ENCODE measurements at places on chromosomes 12 and 14.

DNA sequence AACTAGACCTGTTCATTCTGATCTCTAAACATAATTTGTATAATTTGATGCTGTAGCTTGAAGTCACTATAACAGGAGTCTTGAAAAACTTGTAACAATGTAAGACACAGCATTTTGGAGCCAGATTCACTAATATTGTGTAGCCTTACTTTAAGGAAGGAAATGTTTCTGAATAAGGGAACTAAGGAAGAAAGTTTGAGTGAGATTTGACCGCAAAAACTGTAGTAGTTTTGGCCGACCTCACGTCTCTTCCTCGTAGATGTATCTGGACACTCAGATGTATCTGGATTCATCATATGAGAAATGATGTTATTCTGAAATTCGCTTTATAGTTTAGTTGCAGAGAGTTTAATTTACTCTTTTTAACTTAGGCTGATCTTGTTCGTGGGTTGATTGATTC lies 13.9 kb upstream of the DNAH10 start:
- no peak for DNase-seq

GRCh38 chr14:104138098-104138717 lies at the start of gene KIF26A:
KIF26A (plus strand) TSS chr14:104138587; CDS start chr14:104138723, 136 bp downstream.
- DNase-seq: no peak

DNA sequence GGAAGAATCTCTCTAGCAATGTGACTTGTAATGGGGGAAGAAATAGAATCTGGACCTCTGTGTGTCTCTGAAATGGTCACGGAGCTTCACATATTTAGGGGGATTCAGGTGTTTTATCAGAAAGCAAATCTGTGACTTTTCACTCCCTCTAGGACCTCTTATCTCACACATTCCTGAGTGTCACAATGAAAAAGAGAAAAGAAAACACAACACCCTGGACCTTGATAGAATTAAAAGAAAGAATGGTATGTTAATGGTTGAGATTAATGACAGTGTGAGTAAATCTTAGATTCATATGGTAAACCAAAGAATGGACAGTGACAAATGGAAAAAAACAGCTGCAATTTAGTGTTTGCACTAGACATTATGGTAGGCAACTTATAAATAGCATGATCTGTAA lies 68.5 kb downstream of the PKP2 start:
- DNase-seq: no peak

DNA sequence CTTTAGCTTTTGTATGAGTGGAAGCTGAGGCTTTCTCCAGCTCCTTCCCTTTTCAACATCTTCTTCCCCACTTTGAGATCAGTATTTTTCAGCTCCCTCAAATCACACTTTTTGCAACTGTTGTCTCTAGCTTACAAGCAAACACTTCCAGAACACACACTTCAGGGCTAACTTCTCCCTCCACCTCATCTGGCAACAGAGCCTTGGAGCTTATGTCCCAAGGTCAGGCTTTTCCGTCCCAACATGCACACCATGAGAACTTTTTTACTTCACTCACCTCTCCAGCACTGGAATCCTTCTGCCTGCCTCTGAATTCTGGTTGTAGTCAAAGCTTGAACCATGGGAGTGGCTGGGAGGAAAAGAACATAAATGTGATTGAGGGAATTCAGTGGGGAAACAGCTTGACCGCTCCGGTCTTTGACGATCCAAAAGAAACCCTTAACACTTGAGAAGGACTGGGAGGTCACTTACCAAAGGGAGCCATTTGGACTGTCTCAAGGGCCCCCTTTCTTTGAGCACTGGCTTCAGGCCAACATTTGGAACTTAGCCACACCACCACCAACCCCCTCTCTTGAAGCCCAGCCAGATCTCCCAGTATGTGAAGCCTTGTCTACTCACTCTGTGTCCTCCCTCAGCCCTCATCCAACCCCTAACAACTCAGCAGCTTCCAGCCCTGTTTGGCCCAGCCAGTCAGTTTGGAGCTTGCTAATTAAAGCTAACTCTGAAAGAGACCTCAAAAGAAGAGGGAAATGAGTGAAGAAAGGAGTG lies 3.9 kb upstream of the BLOC1S1 start:
- no peak for DNase-seq

- no peak for DNase-seq
These were observed 69.5 kb upstream of the DICER1 start for GRCh38 chr14:95226801-95227200.

- no peak for DNase-seq
These were observed 682 bp downstream of the ERBB3 start for GRCh38 chr12:56080556-56081138.

DNA sequence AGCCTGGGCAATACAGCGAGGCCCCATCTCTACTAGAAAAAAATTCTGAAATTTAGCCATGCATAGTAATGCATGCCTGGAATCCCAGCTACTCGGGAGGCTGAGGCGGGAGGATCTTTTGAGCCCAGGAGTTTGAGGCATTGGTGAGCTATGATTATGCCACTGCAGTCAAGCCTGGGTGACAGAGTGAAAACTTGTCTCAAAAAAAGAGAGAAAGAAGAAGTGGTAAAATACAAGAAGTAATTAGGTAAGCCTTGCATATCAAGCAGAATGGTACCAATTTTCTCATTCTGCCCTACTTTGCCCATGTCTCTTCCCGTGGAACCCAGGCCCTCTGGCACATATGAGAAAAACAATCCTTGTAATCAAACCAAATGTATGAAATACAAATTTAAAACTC lies 70.7 kb downstream of the SUSD6 start:
- no peak for DNase-seq

- DNase-seq: no peak
These were observed 92.0 kb downstream of the FBXL14 start for GRCh38 chr12:1502379-1502720.

DNA sequence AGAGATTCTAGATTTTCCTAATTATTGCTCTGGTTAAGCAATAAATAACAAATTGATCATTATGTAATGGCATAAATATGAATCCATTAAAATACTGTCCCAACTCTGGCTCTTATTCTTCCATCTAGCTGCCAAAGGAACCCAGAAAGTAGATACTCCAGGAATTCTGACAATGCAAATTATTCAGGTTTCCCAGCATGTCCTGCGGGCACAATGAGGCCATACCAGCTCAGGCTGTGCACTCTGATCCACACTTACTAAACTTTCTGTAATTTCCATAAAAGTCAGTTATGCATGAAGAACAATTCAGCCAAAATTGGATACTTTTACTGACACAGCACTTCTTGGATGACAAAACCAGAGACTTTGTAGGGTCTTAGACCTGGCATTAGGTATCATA lies 576.3 kb downstream of the KCNH5 start:
- no peak for DNase-seq

DNA sequence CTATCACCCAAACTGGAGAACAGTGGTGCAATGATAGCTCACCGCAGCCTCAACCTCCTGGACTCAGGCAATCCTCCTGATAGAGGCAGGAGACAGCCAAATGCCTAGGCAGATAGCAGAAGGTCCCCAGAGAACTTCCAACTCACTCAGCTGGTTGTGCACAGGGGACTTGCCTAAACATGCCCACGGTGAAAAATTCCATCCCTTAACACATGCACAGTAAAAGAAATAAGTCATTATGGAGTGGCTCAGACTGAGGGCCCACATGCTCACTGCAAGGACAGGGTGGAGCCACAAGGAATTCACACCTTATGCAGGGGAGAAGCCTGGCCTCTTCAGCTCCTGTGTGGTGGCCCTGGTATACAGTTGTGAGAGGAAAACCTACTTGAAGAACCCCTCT lies 525.8 kb upstream of the ATP2B1 start:
- DNase-seq: no peak

GRCh38 chr14:90512329-90512991 lies 115.6 kb downstream of the CALM1 start:
- DNase-seq: no peak

Measured in NCI-H2081 treated with DMSO at 0.1 percent for 48 hours (cell line).